BJ (cell line): ENCODE measurements at places on chromosomes 7 and 10. TPM values are rescaled to one million over a fixed set of nuclear protein-coding genes. Genes with fewer than 3 reads are reported as not detected.

GRCh38 chr7:31123321-31123720 is 71.2 kb downstream of the ADCYAP1R1 start:
- DNase-seq: no peak

DNA sequence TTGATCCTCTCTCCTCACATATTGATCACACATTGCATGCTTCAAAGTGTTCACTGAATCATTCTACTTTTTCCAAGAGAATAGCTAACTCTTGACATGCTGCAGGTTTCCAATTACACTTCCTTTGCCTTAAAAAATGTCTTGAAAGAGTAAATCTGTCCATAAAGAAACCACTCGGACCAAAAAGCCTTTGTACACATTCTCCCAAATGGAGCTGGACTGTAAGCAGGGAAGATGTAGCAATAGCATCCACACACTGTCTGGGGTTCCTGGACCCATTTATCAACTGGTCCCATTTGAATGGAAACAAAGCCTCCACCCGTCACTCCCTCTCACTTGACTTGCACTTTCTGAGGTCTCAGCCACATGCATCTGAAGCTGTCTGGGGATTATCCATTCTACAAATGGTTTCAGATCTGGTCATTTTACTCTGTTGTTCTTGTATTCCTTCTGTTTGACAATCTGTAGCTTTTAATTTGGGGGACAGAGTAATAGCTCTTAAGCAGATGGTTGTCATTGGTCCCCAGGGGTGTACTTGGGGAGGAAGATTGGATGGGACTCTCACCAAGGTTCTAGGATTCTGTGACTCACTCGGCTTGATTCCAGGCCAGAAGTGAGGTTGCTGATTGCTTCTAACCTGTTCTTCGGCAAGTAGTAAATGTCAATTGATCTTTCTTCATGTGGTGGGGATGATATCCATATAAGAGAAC is 203.5 kb downstream of the HIBADH start:
- no peak for DNase-seq

Gene PVRIG
- not detected in 2 replicates for polyA plus RNA-seq

Gene MOGAT3
- polyA plus RNA-seq: not detected in 2 replicates

Gene SP8
- polyA plus RNA-seq: not detected in 2 replicates

Gene HYAL4
- not detected in 2 replicates for polyA plus RNA-seq

- DNase-seq: no peak
Observed at GRCh38 chr10:29150010-29150409, 138.9 kb upstream of the LYZL1 start.

GRCh38 chr10:72088889-72089575 is 681 bp upstream of the SPOCK2 start:
- DNase-seq: no peak

Gene C10orf143
- 2.0 and 2.3 TPM in 2 replicates for polyA plus RNA-seq

DNA sequence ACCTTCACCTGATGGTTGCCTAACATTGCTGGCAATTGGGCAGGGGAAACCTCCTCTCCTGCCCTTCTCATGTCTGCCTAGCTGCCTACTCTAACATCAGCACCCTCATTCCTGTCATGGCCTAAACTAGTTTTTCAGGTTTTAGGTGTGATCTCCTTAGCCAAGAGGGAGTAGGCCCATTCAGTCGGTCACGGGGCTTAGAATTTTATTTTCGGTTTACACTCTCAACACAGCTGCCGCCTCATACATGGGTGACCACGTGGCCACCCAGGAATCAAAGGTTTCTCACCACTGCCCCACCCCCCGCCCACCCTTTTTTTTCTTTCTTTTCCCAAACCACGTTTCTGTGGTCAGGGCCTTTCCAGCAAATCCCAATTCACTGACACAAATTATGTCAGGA is 97.2 kb downstream of the RALA start:
- DNase-seq: no peak

DNA sequence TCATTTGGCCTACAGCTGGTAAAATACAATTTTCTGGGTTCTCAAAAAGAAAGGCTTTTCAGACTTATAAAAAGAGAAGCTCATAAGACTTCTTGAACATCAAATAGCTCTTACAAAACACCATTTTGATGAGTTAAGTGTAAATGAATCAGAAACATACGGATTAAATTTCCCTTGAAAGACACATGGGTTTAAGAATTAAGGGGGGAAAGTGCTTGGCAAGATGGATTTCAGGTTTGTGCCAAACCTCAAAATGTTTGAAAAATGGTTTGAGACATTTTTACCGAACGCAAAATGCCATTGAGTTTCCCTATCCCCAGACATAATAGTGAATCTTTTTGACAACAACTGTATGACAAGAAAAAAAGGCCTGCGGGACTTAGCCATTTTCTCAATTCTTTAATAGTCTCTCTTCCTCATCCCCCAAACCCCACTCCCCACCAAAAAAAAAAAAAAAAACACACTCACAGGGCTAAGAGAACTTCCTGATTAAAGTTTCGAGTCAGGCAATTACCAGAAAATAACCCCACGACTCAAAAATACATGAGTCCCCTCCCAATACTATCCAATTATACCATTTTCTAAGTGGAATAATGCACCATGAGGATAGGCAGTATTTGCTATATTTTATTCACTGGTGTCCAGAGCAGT is 260.1 kb downstream of the TRIL start:
- no peak for DNase-seq

DNA sequence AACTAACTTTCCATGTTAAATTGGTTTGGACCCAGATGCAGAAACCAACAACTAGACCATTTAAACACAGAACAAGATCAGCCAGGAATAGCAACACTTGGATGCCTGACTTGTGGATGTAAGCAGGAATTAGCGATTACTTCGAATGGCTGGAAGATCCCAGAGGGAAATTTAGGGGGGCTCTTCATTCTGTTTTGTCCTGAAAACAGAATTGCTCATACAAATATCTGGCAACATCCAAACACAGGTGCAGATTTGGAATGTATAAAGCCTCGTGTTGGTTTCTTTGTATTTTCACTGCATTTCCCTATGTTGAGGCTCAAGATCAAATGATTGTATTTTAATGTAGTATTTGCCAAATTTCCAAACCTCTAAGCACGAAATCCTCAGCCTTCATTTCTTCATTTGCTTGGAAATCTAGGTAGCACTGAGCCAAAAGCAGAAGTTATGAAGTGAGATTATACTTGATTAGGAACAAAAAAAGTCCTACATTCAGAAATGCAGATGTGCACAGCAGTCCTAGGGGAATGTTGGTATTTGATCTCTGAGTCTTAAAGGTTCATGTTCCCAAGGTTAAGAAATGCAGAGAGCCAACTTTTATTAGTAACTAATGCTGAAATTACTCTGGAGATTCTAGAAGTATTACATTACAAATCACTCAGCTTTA is 248.7 kb upstream of the TCF7L2 start:
- no peak for DNase-seq

DNA sequence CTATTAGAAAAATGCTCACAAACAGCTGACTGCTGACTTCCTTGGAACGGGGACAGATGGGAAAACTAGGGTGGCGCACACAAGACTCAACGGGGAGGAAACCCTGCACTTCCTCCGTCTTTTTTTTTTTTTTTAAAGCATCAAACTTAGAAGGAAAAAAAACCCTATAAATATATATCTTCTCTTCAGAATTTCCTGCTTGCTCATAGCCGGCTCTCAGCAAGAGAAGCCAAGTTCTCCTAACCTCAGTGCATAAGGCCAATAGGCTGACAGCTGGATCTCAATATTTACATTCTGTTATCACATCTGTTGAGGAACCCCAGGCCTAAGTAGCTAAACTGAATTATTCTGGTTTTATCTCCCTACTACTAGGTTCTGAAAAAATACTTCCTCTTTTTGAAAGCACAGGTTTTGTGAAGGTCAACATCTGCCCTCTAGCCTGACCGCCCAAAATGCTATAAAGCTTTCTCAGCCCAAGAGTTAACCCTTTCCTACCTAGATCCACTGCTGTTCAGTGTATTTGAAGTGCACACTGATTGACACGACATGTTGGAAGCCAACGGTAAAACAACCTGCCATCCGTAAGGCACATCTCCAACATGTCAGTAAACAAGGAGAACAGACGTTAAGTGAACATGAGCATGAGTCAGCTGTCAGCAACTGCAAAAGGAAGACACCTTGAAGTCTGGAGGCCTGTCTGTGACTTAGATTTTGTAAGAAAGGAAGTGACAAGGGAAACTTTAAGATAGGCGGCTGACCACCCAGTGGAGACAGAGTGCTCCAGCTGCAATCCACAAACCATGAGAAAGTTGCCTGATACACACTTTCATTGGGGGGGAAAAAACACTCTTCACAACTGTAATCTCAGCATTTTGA is 83.8 kb downstream of the EBLN1 start:
- no peak for DNase-seq

DNA sequence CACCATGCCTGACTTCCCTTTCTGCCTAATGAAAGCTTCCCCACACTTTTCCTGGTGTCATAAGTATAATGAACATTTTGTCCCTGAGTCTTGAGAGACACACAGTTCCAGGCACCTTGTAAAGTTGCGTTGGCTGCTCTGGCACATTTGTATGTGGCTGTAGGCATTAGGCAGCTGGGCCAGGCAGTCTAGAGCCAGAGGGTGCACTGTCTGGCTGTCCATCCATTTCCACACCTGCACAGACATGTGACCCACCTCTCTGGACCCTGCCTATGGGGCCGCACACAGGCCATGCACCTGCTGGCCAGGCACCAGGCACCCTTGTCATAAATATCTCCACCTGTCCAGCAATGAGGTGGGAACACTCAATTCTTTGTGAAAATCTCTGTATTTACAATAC is 54.7 kb upstream of the ANTXRL start:
- DNase-seq: no peak

Gene HECTD2
- 3.6 and 7.6 TPM in 2 replicates for polyA plus RNA-seq

Gene MSMB
- not detected in 2 replicates for polyA plus RNA-seq

Gene RPS24
- 967 and 3,268 TPM in 2 replicates for polyA plus RNA-seq

- DNase-seq: no peak
Observed at GRCh38 chr10:102935505-102935904, 17.4 kb downstream of the CNNM2 start.

DNA sequence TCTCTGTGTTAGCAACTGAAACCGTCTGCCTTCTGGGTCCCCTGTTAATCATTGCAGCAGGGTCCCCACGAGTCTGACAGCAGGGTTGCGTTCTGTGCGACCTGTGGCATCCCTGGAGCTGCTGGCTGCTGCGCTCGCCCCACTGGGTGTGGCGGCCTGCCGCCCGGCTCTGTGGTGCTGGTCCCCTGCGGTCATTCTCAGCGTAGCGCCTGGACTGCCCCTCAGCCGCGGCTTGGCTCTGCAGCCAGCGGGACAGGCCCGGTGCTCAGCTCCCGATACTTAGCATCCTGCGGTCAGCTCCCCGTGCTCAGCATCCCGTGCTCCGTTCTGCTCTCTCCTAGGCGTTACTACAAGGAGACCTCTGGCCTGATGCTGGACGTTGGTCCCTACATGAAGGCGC is 35.0 kb downstream of the LHPP start:
- no peak for DNase-seq

- DNase-seq: no peak
Observed at GRCh38 chr7:29987083-29987482, 2.5 kb downstream of the SCRN1 start.

Gene SEC31B
- 6.5 and 8.3 TPM in 2 replicates for polyA plus RNA-seq

- DNase-seq: no peak
Observed at GRCh38 chr10:80382989-80383388, 25.4 kb upstream of the PRXL2A start.

Gene SPDYE11
- polyA plus RNA-seq: not detected in 2 replicates

DNA sequence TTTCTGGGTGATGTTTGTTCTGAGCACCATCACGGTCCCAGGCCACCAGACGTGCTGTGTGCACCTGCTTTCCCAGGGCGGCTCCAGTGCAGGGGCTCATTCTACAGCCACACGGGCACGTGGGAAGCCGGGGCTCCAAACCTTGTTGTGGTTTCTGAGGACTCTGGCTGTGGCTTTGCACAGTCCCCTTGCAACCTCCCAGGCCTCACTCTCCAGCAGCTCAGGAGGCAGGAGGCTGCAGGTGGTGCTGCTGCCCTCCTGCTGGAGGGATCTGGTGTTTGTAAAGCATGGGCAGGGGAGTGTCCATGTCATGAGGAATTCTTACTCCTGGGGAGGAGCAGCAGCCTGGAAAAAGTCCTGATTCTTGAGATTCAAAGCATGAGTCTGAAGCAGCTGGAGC is 54.3 kb downstream of the INSYN2A start:
- DNase-seq: no peak

Gene WASHC2A
- 28.4 and 38.1 TPM in 2 replicates for polyA plus RNA-seq

DNA sequence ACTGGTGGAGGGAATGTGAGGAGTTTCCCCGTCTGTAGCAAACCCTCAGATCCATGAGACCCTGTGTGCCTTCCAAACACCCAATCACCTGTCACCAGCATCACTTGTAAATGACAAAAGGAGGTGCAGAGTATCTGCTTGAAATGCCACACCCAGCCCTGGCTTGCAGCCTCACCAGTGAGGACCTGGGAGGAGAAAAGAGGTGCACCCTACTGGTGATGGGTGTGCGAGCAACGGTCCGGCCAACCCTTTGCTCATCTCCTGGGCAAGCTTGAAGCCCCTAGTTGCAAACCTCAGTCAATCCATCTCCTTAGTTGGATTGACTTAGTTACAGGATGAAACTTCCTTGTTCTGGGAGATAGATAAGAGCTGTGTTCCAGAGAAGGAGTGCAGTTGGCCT is 62.4 kb upstream of the WAPL start:
- DNase-seq: no peak

DNA sequence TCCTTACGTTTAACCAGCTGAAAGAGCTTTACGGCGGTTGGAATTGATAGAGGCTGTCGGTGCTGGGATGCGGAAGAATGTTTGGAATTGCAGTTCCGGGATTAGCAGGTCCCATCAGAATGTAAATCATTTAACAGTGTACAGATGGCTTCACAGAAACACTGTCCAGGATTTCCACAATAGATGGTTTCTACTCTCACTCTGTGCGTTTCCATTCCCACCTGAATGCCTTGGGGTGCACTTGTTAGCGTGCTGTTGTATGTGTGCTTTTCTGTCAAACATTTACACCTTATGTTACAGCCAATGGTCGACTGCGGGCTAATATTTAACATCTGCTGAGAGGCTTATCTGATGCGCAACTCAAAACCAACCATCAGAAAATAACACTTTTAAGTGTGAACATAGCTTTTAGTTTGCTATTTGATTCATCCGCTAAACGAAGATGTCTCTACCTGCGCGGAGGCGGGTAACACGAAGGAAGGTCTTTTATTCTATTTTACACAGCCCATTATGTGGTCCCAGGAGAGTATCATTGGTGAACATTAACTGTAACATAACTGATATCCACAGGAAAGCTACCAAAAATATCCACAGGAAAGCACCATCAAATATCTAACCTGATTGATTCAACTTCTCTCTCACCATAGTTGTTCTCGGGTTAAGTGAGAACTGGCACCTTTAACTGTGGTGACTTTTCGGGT is 179.0 kb downstream of the PRPF18 start:
- no peak for DNase-seq

DNA sequence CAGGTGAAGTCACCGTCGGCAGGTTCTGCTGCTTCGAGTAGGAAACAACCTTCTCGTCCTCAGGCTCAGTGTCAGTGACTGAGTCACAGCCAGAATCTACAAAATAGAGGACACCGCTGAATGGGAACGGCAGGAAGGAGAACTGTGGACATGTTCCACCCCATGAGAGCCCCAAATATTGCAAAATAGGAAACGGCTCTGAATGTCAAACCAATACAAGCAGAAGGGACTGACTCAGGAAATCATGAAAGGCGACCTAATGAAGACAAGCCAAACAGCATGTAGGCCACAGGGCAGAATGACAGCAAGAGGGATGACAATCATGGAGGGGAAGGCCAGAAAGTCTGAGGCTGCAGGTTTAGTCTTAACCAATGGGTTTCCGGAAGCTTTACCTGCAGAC is 63.5 kb downstream of the PIK3AP1 start:
- no peak for DNase-seq

Gene OPALIN
- not detected in 2 replicates for polyA plus RNA-seq

Gene TCERG1L
- not detected in 2 replicates for polyA plus RNA-seq

- no peak for DNase-seq
Observed at GRCh38 chr10:79070606-79071395, 2.0 kb downstream of the ZMIZ1 start.
